ENCODE measurements at places on chromosomes 2 and 18.

- DNase-seq, result no peak
These were observed 54.0 kb upstream of the NOSTRIN start for GRCh38 chr2:168748461-168748860.

GRCh38 chr2:7766088-7766722 is 849.0 kb downstream of the RNF144A start:
- no peak for DNase-seq

DNA sequence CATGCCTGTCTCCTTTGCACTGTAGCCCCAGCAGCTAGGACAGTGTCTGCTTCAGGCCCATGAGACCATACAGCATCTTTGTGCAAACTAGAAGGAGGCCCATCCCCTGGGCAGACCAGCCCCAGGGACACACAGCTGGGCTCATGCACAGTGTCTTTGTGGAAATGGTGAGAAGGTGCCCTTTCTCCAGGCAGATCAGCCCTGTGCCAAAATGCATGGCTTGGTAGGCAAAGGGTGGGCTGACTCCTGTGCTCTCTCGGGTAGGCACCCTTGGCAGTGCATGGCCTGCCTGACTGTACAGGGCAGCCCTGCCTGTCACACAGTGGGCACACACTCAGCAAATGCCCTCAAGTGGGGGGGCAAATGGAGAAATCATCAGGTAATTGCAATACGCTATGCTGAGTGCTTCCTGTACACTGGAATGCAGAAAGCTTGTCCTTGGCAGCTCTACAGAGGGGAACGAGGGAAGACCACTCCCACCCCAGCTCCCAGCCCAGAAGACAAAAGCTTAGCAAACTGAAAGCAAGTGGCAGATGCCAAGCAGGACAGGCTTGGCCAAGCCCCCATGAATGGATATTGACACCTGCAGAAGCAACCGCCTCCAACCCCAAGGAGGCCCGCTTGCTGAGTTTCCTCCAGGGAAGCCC is 21.6 kb downstream of the TNS1 start:
- DNase-seq, result peak; percentile 64

DNA sequence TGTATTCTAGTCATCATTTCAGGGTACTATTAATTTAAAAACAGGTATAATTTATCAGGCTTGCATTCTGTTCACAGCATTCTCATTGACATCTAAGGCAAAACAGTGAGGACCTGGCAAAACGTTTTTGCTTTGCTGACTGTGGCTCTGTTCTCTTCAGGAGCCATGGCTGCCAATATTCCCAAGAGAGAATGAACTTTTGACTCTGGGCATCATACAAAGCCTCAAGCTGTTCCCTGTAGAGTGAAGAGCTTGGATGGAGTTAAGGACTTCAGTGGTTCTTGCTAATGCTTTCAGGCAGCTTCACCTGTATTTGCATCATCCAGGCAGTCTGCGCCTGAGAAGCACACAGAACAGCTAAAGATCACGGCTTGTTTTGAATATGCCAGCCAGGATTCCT is 65.9 kb upstream of the CAVIN2 start:
- no peak for DNase-seq

- DNase-seq, result peak; percentile 47
These were observed 261.6 kb downstream of the NDUFA10 start for GRCh38 chr2:239763433-239764097.

DNA sequence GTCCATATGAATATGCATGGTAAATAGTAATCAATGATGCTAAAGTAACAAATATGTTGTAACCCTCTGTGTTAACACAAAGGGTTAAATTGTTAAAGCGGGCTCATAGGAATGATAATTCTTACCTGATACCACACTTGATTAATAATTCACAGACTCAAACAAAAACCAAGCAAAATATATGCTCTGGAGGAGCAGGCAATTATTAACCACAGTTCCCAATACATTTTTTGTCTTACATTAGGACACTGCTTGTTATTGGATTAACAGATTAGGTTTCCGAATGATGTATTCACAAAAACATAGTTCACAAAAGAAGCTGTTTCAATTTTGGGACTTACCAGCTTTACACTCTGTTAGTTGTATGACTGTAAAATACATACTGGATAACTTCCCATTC is 300.9 kb upstream of the LRRTM4 start:
- no peak for DNase-seq

GRCh38 chr2:172525601-172526000 is 30.3 kb upstream of the PDK1 start:
- DNase-seq, result no peak

DNA sequence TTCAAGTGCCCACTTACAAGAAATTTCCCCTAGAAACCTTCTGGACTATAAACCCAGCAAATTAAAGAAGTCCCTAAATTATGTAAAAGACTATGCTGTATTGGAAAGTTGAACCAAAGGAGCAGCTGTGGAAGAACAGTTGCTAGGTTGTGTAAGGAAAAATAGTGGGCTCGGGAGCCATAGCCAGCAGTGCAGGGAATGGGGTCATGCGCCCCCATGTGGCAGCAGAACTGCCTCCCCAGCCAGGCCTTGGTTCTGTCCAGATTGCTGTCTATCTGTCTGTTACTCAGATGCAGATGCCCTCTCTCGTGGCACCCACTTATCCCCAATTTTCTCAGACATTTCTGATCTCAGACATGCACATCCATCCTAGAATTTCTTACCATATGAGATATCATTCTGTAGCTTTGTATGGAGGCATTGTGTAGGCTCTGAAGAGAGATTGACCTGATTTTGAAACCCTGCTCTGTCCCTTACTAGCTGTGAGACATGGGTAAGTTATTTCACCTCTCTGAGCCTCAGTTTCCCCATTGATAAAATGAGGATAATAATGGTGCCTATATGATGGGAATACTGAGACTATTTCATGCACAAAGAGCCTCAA is 258.3 kb downstream of the SS18 start:
- DNase-seq, result no peak

Data from spleen (tissue), 13 donors.